ENCODE measurements at places on chromosomes 3 and 15.

DNA sequence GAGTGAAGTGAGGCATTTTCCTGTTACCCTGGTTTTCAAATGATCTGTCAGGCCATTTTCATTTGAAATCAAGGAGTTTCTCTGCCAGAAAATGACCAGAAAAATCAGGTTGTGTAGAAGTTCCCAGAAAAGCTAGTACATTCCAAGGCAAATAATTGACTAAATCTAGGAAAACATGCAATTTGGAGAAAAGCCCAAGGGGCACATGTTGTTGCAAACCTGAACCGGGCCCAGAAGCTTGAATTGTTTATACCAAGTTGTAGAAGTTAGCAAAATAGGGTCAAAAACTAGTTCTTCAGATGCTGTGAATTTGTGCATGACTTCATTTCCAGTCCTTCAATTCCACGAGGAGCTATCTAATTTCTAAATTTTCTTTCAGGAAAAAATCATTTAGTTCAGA, 31.0 kb downstream of the TRIM42 start:
- no peak for DNase-seq

DNA sequence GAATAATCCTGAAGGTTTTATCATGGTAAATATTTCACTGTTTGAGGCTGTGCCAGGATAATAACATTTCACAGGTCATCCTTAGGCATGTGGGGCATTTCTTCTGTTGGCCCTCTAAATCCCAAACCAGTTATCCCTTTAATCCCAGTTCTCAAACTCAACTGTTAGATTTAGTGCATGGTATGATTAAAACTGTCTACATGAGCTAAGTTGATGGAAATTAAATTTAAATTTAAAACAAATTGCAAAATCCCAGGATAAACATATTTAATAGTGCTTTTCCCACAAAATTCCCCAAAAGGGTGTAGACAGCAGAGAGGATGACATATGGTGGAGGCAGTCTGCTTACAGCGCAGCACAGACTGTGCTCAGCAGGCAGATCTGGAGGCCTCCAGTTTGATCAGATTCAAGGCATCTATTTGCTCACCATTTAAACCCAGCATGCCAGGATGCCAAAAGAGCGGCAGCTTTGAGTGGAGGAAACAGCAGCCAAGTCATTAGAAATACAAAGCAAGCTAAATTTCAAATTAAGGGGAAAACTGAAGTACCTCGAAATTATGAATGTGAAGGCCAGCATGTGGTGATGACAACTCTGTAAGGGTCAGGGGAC, 325.8 kb downstream of the KCNH8 start:
- DNase-seq: no peak

- DNase-seq: no peak
These were observed 213.9 kb upstream of the TBL1XR1 start for GRCh38 chr3:177411201-177411600.

DNA sequence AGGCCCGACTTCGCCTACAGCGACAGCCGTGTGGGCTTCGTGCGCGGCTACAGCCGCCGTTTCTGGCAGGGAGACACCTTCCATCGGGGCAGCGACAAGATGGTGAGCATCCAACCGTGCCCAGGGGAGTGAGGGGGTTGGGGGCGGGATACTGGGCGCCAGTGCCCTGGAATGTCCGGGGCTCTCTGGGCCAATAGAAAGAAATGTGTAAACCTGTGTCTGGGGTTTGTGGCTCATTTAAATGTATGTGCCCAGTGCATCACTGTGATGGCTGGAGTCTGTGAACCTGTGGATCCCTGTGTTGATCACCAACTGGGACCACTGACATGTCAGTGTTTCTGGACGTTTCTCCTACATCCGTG, 423 bp downstream of the CHAC1 start:
- no peak for DNase-seq

GRCh38 chr3:160771811-160772459, 15.9 kb downstream of the PPM1L start:
- no peak for DNase-seq

Measured in M059J (cell line).